RKO (cell line): ENCODE measurements at places on chromosomes 7 and 10.
A peak's percentile ranks its signal among the peaks of the same experiment; 100 is the strongest.

DNA sequence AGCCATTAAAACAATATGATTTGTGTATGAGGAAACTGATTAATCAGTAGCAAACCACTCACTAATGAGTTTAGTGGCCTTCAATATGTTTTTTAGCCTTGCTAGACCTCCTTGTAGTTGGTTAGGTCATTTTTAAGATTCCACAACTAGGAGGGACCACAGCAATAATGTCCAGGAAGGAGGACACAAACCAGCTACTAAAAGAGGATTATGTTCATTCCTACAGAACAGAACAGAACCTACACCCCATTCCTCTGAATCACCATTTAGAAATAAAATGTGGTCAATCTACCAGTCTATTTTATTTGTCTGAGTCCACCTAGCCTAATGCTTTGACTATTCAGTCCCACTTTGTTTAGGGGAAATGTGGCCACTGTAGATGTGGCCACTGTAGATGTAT, 226.3 kb downstream of the GLI3 start:
- no peak for DNase-seq

DNA sequence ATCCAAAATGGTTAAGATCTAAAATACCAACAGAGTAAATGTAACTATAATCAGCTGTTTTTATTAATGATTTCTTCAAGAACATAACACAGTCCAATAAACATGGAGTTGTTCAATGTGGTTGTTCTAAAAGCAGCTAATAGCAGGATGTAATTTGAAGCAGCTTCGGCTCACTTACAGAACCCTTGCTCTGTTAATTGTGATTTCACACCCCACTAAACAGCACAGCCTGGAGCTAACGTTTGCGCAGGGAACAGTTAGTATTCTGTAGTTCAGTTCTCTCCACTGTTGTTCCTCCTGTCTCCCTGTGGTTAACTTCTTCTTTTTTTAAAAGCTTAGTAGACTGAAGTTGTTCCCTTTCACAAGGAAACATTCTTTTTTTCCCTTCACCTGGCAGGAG, 104.0 kb downstream of the GRM3 start:
- DNase-seq: no peak

DNA sequence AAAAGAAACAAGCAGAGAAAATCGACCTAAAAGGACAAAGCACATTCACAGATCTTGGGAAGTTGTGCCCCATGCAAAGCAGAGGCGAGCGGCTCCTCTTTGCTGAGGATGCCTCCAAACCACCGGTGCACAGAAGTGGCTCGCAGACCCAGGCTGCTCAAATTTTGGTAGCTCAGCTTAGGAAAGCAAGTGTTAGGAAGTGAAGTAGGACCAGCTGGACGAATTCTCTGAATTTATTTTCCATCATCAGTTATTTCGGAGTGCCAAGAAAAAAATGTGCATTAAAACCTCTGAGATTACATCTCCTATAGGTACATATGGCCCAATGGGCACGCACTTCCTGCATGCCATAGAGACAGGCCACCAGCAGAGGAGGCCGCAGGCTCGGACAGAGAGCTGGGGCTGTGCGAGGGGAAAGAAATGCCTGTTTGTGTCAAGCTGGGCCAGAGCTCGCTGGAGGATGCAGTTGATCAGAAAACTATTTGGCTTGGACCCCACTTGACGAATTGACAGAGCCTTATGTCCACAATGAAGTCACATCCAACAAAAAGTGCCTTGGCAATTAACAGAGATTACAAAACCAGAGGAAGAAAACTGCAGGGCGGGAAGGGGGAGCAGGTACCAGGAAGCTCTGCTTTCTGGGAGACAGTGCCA, 122.3 kb upstream of the LYZL2 start:
- DNase-seq: peak; percentile 80

DNA sequence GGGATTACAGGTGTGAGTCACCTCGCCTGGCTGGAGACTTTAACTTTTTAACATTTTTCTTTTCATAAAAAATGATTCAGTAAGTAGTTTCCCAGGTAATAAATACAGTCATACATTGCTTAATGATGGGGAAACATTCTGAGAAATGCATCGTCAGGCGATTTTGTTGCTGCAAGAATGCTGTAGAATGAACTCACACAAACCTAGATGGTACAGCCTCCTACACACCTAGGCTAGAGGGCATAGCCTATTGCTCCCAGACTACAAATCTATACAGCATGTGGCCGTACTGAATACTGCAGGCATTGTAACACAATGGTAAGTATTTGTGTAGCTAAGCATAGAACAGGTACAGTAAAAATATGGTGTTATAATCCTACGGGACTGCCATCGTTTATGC, 108.5 kb upstream of the SFMBT2 start:
- no peak for DNase-seq

DNA sequence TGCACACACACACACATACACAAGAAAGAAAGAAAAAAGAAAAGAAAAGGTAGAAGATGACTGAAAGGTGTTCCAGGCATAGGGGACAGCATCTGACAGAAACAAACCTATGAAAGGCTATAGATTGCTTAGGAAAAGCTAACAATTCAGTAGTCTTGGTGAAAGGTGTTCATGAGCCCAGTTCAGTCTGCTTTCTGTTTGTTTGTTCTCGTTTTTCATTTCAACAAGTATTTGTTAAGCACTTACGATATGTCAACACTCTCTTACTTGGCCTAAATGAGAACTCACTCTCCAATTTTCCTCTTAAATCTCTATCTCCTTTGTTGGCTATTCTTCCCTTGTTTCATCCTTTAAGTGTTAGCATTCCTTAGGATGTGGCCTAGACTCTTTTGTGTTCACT, 133.2 kb downstream of the GRM8 start:
- no peak for DNase-seq

- peak; percentile 53 for DNase-seq
Observed at GRCh38 chr7:82481499-82482097, 38.0 kb upstream of the CACNA2D1 start.

GRCh38 chr10:16439295-16439694, 2.5 kb downstream of the PTER start:
- peak; percentile 84 for DNase-seq

DNA sequence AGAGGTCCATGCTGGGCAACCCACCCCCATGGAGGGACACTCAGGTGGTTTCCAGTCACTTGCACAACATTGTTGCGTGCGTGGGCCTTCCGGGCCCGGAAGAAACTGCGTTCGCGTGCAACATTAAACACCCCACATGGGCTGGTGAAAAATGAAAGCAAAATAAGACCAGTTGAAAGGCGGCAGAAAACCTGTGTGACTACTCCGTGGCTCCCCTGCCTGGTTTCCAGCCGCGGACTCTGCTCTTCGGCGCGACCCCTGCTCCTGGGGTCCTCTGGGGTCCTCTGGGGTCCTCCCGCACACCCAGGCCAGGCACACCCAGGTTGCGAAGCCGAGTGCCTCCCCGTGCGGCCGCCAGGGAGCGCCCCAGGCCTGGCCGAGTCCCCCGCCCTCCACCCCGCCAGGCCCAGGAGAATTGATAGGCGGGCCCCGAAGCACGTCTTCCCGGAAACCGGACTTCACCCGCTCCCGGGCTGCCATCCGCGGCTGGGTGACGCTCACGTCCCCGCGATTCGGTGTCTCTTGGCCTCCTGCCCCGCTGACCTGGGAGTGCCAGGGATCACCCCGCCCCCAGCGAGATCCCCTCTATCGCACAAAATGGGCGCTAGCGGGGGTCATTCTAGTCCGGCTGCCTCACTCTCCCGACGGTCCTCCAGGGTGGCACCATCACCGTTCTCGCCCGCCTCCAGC, 1.9 kb upstream of the SH2D4B start:
- DNase-seq: peak; percentile 75

- DNase-seq: no peak
Observed at GRCh38 chr7:124059375-124059774, 26.5 kb upstream of the TMEM229A start.

DNA sequence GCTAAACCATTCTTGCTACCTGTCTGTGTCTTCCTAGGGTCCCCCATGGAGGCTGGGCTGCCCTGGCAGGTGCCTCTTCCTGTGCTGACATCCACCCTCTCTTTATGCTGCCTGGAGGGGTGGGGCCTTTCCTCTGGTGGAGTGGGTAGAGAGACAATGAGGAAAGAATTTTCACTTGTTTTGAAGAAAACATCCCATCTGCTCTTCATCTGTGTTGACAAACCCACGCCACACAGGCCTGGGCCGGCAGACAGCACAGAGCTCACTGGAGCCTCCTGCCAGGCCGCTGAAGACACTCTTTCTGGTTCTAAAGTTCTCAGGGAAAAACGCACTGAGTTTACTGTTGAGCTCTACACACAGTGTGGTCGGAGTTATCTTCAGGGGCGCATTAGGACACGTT, 328.2 kb downstream of the GLRX3 start:
- no peak for DNase-seq

- no peak for DNase-seq
Observed at GRCh38 chr7:99340659-99341058, 15.0 kb downstream of the ARPC1A start.

DNA sequence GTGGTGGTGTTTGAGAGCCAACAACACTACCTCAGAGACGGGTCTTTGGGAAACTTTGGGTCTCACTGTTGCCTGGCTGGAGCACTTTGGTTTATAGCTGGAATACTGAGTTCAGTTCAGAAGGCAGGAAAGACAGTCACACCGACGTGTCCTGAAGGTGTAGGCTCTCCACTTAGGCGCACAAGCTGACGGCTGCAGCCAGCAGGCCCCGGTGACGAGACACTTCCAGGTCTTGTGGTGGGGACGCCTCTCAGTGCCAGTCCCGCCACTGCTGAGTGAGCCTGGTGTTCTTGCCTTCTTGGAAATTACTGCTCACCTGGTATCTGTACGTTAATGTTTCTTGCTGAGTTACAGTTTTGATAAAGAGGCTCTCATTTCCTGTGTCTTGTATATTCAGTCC, 74.0 kb downstream of the WDR37 start:
- no peak for DNase-seq

GRCh38 chr7:74455291-74455804, 1.6 kb downstream of the GTF2IRD1 start:
- DNase-seq: no peak

DNA sequence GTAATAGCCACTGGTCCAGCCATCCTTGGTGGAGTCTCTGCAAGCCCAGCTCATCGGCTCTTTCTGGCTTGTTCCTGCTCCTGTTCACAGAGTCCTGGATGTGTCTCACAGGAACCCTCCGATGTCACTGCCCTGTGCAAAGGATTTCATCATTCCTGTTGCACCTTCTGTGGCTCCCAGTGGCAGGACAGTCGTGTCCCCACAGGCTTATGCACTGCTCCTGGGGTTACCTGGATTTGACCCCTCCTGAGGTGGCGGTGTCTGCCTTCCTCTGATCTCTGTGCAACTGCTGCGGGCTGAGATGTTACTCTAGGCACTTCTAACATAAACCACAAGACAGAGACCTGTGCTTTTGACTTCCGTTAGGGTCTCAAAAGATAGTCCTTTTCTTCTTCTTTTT, 30.6 kb downstream of the APBB1IP start:
- no peak for DNase-seq

DNA sequence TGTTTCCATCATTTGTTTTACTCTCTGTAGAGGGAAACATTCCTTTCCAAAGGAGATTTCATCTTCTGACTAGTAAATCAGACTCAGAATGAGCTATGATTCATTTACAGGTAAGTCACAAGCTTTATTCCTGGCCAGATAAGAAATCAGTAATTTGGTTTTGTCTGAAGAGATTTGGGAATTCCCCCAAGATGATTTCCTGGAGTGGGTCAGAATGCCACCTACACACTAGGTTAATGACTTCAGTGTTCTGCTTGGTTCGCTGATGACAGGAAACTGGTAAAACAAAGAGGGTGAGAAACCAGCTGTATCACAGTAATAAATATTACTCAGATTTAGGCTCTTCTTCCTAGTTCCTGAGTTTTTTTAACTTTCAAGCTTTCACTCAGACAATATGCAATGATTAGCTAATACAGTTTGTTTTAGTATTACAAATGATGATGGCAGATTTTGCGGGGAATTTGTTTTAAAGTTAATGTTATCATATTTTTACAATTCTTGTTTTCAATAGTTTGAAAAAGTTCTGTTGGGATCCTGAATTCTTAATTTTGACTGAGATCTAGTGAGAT, 8.3 kb upstream of the ASZ1 start:
- no peak for DNase-seq

DNA sequence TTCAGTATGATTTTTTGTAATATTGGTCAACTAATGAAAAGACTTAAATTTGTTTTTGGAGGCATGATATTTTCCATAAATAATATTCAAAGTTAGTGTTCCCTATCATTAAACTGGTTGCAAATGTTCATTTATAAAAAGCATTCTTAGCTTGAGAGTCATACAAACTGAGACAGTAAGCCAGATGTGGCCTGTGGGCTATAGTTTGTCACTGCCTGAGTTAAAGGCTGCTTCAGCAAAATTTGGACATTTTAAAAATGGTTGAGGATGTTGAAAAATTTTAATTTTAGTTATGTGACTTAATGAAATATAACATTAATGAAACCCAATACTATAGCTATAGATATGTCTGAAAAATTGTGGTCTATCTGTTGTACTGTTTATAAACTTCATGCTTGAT, 180.2 kb upstream of the CACNA2D1 start:
- DNase-seq: no peak

DNA sequence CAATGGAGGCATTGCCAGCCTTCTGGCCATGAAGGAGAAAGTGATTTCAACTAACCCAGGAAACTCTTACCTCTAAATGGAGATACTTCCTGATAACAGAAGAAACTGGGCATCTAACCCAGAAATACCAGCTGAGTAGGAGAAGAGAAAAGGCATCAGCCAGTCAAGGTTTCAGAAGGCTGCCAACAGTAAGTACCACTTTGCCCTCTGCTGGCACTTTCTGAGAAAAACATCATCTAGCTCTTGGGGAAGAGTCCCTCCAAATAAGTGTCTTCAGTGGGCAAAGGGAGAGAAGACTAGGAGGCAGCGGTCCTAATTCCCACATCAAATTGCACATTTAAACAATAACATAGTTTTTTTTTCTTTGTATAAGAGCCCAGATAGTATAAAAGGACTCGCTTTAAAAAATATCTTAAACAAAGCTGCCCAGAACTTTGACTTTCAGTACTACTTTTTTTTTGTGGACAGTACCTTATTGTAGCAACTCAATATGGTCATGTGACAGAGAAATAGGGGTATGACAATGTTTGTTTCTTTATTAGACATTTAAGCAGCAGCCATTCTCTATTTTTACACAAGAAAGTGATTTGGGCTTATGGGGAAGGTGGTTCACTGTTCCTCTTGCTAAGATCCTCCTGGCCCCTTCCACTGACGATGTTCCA, 157.3 kb downstream of the CTTNBP2 start:
- DNase-seq: peak; percentile 83

GRCh38 chr10:13971601-13972475, 358.9 kb downstream of the FRMD4A start:
- DNase-seq: no peak

DNA sequence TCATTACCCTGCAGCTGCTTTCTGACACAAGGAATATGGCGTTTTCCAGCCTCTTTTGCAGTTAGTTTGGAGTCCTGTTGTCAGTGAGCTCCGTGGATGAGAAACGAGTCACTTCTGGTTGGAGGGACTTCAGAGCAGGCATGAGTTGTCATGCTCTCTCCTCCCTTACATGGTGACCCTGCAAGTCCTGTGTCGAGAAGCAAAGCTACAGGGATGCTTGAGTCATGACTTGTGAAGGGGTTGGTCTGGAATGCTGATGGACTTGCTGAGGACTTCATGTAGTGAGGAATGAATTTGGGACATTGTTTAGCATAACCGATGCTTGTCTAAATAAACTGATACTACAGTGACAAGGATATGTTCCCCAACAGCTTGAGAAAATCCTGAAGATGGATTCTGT, 108.8 kb downstream of the ADCYAP1R1 start:
- no peak for DNase-seq
